H9 (cell line): ENCODE measurements at places on chromosomes 6 and 20.
A peak's percentile ranks its signal among the peaks of the same experiment; 100 is the strongest.

- no peak for DNase-seq
These were observed 948.4 kb upstream of the EYS start for GRCh38 chr6:66655420-66655819.

- DNase-seq = no peak
These were observed 903.4 kb downstream of the EYS start for GRCh38 chr6:64803470-64804166.

GRCh38 chr20:1700990-1701389, 43.4 kb upstream of the SIRPG start:
- DNase-seq = no peak

- no peak for DNase-seq
These were observed 7.1 kb downstream of the VEGFA start for GRCh38 chr6:43776799-43777776.

DNA sequence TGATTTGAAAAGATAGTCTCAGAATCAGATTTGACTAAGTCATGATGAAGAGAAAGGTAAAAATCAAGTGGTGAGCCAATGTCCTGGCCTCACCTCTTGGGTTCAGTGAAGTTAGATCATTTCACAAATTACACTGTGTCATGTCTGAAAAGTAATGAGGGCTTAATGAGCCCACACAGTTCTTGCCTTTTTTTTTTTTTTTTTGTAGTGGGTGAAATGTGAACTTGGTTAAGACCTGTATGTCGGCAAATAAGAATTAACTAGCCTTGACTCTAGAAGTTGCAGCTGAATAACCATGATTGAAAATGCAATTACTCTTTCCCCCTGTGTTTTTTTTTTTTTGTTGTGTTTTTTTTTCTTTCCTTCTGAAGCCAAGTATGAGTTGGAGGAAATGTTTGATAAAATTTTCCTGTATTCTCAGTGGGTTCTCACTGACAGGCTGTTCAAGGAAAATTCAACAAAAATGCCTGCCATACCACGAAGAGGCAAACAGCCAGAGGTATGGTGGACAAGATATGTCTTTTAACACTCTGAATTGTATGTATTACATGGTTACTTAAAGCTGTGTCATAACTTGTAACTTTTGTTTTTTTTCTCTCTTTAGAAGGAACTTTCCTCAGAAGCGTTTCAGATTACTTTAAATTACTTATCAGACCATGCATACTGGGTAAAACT, 135.2 kb upstream of the MLIP start:
- DNase-seq = no peak

- no peak for DNase-seq
These were observed 81.7 kb upstream of the NNAT start for GRCh38 chr20:37439223-37439933.

GRCh38 chr6:170292111-170292406, 1.2 kb upstream of the DLL1 start:
- DNase-seq = no peak

DNA sequence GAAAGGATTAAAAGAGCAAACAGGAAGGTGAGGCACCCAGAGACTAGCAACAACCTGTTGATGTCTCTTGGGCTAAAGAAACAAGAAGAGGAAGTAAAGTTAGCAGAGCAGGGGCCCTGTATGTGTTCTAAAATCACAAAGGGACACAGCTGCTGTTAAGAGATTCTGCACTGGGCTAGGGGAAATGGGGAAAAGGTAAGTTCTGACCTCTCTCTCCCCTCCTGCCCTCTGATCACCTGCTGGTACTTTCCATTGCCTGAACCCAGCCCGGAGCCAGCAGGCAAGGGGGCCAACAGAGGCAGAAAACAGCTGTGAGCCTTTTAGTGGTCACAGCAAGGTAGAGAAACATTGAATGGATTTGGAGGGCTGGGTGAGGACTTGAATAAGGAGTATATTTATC, 13.5 kb upstream of the CNR1 start:
- DNase-seq = peak; percentile 40

- no peak for DNase-seq
These were observed 90.9 kb upstream of the SOX4 start for GRCh38 chr6:21502682-21503081.
